ENCODE measurements at places on chromosomes 16 and 17.

DNA sequence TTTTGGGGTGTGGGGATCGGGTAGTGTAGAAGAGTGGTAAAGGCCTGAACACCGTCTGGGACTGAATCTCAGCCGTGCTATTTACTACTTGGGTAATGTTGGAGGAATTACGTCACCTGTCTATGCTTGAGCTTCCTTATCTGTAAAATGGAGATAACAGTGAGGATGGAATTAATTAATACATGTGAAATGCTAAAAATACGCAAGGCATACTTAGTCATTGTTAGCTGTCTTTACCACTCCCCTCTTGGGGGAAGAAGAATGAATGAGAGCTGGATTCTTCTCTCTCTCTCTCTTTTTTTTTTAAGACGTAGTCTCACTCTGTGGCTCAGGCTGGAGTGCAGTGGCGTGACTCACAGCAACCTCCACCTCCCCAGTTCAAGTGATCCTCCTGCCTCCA, 41.1 kb upstream of the TANGO6 start:
- no peak for DNase-seq

- DNase-seq, result no peak
These were observed 21.9 kb downstream of the CMIP start for GRCh38 chr16:81466356-81466980.

DNA sequence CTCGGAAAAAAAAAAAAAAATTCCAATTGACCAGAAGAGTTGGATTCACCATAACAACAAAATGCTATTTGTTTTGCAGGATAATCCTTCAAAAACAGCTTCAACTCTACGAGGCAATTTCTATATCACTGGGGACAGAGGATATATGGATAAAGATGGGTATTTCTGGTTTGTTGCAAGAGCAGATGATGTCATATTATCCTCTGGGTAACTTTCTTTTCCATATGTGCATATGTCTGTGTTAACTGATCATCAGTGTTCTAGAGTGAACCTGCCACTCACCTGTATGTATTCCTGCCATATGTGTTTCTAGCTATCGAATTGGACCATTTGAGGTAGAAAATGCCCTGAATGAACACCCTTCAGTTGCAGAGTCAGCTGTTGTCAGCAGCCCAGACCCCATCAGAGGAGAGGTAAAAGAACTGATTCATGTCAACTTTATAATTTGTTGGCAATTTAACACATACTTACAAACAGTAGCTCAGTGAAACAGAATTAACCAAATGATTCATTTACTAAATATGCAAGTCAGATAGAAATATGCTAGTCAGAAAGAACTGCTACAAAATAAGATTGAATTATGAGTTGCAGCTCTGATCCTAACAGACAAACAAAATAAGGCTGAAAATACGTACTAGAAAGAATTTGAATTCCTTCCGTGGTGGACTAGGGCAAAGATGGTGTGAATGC, 14.2 kb downstream of the ERI2 start:
- no peak for DNase-seq

- peak; percentile 59 for DNase-seq
These were observed 126.0 kb upstream of the SDK2 start for GRCh38 chr17:73770115-73770848.

- DNase-seq, result no peak
These were observed 16.4 kb downstream of the LPO start for GRCh38 chr17:58254803-58255202.

DNA sequence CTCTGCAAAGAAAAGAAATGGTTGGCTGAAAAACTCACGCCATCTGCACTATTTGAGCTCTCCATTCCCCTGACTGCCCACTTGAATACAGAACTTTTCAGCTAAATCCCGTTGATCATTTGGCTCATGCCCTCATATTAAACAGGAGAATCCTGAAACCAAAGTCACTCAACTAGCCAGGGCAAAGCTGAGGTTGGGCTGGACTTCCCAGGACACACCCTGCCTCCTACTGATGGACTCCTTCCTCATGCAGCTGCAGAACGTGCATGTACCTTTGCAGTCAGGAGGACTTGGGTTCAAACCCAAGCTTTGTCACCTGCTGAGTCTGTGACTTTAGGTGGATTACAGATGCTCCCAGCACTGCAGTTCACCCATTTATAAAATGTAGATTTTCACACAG, 7.7 kb downstream of the ASIC2 start:
- DNase-seq, result no peak

DNA sequence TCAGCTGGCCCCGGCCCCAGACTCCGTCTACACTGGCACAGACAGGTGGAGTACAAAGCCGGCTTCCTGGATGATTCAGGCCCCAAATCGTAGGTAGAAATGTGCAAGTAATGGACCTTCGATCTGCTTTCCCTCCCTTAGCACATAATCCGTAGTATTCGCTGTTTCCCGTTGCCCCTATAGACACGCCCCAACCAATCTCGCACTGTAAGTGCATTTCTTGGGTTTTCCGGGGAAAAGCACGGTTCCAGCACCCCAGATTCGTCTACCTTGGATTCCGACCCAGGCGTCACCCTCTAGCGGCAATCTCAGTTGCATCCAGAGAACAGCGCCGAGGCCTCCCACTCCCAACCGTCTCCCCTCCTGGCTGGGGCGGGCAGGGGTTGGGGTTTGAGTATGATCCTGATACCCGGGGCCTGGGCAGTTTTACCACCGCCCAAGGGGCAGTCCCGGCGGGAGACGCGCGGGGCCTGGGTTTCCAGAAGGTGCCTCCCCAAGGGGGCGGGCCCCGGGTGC, 12.1 kb upstream of the FOXF1 start:
- no peak for DNase-seq

GRCh38 chr16:71676236-71676635, 48.3 kb downstream of the PHLPP2 start:
- DNase-seq, result no peak

DNA sequence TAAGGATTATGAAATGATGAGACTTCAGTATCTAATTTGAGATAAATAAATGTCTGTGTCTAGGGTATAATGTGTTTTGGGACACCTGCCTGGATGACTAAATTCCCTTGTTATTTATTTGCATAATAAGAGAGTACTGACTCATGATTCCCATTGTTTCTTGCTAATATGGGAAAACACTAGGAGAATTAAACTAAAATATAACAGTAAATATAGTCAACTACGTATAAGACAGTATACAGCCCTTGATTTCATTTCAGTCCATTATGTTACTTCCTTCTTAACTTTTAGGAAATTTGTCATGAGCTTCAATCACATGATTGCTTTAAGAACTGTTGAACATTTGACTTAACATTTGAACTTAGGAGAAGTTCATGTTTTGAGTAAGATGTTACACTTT, 62.4 kb downstream of the VMP1 start:
- no peak for DNase-seq

DNA sequence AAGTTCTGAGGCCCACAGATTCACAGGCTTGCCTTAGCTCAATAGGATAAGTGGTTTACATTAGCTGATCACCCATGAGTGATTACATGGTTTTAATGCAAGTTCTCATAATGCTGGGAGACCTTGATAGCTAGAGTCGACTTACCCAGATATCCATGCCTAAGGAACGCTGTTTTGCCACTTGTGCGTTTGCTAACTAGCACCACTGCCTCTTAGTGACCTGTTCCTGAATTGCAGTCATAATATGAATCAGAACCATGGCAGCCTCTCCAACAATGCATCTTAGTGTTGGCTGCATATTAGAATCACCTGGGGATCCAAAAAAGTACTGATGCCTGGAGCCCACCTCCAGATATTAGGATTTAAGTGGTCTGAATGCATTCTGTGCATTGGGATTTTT, 251.1 kb upstream of the CDH5 start:
- DNase-seq, result no peak

- DNase-seq, result no peak
These were observed 54.9 kb upstream of the MYH10 start for GRCh38 chr17:8685381-8685780.

DNA sequence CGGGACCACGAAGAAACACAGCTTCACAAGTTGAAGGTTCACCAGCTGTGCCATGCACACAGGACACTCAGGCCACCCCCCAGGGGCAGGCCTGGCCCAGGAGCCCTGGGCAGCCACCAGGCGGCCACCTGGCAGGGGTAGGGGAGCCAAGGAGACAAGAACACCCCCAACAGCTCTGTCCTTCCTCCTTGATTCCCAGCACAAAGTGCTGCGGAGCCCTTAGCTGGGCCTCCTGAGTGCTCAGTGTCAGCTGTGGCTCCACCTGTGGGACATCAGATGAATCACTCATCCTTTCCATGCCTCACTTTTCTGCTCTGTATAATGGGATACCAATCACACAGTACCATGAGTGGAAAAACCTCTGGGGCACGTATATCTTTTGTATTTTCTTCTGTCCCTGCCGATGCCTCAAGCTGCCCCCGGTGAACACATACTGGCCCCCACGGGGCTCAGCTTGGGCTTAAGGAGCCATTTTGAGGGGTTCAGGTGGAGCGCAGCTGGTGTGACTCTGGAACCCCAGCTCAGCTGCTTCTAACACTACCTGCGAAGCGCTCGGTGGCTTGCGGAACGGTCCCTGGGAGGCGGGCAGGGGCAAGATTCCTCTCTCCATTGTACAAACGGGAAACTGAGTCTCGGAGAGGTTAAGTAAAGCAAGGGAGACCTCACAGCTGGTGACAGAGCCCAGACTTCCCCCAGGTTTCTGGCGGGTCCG, 12.0 kb downstream of the GALK1 start:
- DNase-seq, result no peak

DNA sequence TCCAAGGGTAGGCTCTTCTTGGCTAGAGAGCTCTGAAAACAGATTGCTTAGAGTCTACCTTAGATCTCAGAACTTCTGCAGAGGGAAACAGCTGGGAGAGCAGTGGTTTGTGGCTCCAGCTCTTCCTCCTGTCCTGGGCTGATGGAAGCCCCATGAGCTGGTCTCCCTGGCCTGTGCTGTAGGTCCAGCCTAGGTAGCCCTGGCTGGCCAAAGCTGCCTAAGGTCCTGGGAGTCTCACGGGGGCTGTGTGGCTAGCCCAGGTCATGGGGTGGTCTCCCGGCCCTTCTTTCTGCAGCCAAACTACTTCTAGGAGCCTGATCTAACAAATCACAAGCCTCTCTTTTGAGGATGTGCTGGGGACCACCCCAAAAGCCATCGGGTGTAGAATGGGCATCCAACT, 75.7 kb downstream of the MPRIP start:
- DNase-seq, result no peak

DNA sequence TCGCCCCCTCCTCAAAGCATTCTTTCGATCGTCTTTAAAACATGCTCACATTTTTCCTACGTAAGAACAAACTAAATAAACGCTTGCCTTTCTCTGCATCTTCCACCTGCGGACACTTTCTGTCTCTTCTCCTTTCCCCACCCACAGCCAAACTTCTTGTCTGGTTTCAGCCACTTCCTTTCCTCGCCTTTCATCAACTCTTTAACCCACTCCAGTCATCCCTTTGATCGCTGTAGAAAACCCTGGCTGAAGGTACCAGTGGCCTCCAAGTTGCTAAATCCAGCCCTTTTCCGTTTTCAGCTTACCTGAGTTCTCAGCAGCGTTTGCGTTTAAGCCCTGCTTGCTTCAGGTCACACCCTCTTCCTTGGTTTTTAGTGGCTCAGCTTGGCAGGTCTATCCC, 483 bp downstream of the RPA1 start:
- DNase-seq, result no peak

DNA sequence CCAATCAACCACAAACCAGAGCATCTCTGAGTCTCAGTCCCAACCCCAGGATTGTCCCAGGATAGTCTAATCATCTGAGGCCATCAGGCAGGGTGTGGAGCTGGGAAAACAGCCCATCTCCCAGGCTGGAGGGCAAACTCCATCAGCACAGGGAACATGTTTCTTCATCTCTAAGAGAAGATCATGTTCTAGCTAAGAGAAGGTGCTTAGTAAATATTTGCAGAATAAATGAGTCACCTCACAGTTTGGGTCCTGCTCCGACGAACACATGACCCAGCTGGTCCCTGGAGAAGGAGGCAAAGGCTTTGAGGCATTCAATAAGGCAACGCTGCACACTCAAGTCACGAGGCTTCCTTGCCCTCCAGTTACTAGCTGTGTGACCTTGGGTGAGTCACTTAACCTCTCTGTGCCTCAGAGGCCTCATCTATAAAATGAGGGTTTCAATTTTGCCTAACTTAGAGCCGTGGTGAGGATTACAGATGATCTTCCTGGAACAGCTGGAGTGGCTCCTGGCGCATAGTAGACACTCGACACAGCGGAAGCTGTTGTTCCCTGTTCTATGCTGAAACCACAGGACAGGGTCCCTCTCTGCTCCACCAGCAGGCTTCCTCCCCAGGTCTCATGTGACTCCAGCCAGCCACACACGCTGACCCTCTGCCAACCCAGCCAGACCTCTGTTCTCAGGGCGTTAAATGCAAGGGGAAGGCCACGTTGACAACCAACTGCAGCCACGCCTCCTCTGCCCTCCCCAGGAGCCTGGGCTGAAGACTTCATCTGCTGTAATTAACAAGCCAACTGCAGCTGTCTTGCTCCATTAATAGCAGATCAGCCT, 10.3 kb upstream of the RPL38 start:
- DNase-seq, result no peak

DNA sequence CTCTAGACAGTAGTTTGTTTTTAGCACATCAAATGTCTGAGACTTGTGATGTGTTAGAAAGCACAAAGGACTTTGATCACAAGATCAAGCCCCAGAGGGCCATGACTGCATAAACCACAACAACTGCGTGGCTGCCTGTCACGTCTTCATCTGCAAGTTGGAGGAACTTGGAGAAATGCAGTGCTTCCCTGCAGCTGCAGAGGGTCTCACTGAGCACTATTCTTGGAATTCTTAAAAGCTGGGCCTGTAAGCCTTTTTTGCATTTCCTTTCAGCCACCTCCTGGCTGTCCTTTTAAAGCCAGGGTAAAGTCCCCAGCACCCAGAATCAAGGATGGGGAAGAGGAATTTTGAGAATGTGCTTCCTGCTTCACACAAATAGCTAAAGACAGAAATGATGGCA, 431.3 kb downstream of the MAF start:
- no peak for DNase-seq

DNA sequence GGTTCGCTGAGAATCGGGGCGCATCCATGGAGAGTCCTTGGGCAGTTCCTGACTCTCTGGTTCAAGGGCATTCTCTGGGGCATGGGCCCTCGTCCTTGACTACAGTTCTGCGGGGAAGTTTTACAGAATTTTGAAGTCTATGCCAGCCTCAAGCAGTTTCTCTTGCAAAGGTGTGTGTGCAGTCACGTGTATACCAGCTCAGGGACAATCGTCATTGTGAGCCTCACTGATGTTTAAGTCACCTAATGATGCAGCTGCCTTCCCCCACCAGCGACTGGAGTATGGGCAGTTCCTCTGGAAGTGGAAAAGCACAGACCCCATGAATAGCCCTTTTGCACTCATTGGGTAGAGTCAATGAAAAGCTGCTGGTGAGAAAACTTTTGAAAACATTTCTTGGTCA, 1.3 kb downstream of the PLCG2 start:
- no peak for DNase-seq

- no peak for DNase-seq
These were observed 2.4 kb downstream of the PPM1D start for GRCh38 chr17:60602385-60602742.

GRCh38 chr16:79564671-79565107, 35.8 kb downstream of the MAF start:
- no peak for DNase-seq

- no peak for DNase-seq
These were observed 17.0 kb upstream of the KRT20 start for GRCh38 chr17:40901981-40902474.

GRCh38 chr16:3935921-3936320, 55.4 kb upstream of the CREBBP start:
- no peak for DNase-seq

- DNase-seq, result no peak
These were observed 247.6 kb upstream of the PSMD7 start for GRCh38 chr16:74049027-74049426.

GRCh38 chr17:3507071-3507470, 31.3 kb downstream of the ASPA start:
- DNase-seq, result no peak

Data from astrocyte of the cerebellum (primary cell).